ENCODE measurements at places on chromosomes 6 and 20. TPM values are rescaled to one million over a fixed set of nuclear protein-coding genes. Genes with fewer than 3 reads are reported as not detected.

Gene BMP5
- 1.4 TPM for total RNA-seq

Gene IL20RA
- 0.32 TPM for total RNA-seq

Gene REM1
- 2.1 TPM for total RNA-seq

Gene PACRG
- 14.1 TPM for total RNA-seq

Gene TNFRSF21
- total RNA-seq, result 3.5 TPM

DNA sequence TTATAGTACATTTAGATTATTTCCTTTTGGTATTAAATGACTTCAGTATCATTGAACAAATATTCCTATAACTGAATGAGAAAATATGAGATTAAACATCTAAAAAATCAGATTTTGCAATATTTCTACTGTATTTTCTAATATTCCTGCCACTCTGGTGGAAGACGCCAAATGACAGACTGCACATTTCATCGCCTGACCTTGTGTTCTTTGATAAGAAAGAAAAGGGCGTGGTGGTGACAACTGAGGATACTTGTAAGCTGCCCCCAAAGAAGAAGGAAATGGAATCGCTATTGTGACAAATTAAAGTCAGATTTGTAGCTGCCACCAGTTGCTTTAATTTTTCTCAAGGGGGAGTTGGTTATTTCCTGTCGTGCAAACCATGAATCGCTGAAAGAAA, 131.3 kb downstream of the MTFR2 start:
- DNase-seq, result no peak

DNA sequence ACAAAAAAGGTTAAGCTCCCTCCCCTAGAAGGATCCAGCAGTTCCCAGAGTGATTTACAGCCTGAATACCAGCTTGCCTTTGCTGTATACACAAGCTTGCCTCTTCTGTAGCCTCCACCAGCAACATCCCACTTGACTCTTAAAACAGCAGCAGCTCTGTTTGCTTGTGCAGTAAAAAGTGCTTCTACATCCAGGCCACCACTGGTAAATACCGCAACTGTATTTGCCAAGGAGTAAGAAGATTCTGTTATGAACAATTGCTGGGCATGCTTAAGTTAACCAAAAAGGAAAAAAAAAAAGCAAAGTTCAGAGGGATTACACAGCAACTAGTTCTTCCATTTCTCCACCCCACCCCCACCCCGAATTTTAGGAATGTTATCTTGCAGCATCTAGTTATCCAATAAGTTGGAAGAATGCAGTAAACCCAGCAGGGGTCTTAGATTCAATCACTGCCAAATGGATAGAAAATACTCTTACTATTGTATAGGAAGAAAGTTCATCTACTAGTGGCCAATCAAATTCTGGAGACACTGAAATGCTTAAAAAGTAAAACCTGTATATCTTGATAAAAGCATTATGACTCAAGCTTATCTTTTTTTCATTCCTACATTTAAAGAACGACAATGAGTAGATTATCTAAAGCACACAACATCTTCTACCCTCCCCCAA, 4.8 kb downstream of the SALL4 start:
- no peak for DNase-seq

DNA sequence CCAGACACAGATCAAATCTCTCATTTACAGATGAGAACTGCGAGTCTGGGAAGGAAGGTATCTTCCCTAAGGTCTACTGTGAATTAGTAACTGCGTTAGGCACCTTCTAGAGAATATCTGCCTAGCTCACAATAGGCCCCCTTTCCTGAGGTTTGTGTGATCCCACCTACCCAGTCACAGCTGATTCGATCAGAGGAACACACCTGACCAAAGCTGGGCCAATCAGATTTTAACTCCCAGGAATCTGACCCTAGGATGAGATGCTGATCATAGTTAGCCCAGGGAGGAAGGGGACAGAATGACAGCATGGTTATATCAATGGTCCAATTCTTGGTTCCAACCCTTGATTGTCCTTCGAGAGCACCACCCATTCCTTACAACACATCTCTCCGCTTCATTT, 7.4 kb upstream of the CCDC167 start:
- no peak for DNase-seq

- DNase-seq, result no peak
Observed at GRCh38 chr6:157762636-157763035, 60.4 kb upstream of the SNX9 start.

DNA sequence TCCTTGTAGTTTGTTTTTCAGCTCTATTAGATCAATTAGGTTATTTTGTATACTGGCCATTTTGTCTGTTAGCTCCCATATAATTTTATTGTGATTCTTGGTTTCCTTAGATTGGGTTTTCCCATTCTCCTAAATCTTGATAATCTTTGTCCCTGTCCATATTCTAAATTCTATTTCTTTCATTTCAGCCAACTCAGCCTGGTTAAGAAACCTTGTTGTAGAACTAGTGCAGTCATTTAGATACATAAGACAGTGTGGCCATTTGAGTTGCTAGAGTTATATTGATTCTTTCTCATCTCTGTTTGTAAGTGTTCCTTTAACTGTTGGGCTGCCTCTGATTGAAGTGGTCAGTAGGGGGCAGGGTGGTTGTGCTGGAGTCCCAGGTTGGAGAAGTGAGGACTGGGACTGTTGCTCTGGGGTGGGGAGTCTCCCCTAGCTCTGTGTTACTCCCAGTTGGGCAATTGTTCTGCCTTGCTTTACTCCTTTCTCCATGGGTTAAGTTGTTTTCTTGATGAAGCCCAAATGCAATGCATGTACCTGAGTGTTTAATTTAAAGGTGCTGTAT, 98.8 kb upstream of the NRN1 start:
- DNase-seq, result no peak

DNA sequence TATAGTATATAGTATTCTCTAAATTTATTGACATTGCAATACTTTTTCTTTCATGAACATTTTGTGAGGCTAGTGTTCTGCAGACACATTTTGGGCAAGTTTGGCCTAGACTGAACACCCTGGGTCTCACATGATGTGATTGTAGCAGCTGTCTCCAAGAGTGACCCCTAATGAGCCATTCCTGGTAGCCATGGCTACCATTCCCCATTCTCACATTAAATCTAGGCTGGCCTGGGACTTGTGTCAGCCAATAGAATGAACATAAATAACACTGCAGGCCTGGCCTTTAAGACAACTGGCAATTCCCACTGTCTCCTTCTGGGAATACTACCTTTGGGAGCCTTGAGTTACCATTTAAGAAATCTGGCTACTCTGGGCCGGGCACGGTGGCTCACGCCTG, 38.0 kb upstream of the TASP1 start:
- DNase-seq, result no peak

DNA sequence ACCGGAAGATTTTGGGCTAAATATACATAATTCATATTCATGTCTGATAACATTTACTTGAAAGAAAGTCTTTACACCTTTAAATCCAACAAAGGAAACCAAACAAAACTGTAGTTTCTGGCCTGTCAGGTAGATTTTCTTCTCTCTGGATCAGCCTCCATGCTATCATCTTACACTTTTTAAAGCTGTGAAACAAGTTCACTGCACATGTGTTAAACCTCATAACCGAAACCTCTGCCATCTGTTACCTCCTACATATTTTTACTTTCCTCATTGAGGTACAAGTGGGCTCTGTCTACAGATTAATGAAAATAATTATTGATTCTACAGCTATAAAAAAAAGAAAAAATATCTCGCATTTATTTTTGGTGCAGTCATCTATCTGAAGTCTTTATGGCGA, 149.9 kb downstream of the RALGAPA2 start:
- DNase-seq, result no peak

GRCh38 chr6:45163952-45164766, 164.0 kb upstream of the RUNX2 start:
- no peak for DNase-seq

GRCh38 chr6:128413291-128413690, 107.1 kb downstream of the PTPRK start:
- no peak for DNase-seq

- DNase-seq, result no peak
Observed at GRCh38 chr6:128327890-128328289, 192.5 kb downstream of the PTPRK start.

DNA sequence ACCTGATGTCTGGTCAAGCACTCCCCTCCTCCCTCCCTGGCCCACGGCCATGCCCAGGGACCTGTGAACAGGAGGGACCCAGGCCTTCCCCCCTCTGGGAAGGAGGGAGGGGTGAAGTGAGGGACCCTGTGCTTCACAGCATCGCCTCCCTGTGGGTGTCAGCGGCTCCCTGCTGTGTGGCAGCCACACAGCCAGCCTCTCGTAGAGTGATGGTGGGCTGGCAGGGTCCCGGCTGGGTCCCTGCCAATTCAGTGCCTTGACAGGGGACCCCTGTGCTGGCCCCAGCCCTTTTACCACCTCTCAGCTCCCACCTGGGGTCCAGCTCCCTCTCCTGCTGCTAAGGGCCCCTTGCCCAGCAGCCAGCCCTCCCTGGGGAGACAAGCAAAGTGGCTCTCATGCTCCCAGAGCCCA, 31.3 kb upstream of the GRM4 start:
- DNase-seq, result peak; percentile 7

DNA sequence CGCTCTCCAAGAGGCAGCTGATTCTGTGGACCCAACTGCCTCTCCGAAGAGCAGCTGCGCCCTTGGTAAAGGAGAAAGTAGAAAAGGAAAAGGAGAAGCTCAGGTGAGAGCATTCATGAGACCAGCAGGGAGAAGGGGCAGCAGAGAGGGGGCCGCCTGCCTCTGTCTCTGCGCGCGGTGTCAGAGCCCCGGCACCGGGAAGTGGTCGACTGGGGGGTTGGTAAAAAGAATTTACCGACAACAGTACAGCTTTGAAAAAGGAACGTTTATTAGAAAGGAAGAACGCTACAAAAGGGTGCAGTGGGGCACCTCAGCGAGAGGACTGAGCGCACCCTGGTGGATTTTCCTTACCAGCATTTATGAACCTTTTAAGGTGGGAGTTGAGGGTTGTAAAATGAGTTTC, 61.9 kb downstream of the GPR6 start:
- no peak for DNase-seq

- DNase-seq, result no peak
Observed at GRCh38 chr6:52407467-52407866, 12.7 kb upstream of the EFHC1 start.
